Fibroblast of the conjunctiva (primary cell): ENCODE measurements at places on chromosomes 6 and 20.

DNA sequence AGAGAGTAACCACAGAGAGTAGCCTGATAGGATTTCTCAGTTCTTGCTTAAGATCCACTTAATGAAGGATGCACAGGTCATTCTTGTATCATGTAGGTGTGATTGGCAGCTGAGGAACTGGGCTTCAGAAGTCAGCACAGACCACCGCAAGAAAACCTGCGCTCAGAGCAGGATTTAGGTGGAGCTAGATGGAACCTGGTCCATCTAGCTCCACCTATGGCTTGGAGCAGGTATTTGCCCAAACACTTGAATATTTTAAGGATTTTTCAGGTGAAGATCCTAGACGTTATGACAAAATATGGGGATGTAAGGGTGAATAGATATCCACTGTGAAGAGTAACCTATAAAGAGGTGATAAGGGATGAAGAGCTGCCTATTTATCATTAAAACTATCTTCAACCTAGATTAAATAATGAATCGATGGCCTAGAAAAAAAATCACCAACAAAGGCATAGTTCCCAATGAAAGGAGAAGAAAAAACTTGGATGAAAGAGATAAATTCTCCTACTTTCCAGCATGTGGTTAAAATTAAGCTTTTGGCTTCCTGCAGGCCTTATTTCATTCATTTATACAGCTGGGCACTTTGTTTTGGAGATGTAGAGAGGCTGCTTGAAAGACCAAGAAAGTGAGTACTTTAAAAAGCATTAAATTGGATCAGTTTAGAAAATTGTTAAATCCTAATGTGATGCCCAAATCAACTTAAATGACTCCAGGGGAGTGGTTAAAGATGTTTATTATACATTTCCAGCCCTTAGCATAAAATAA, 778.4 kb upstream of the GJE1 start:
- peak; percentile 12 for DNase-seq

GRCh38 chr6:43910638-43911353, 140.8 kb downstream of the VEGFA start:
- DNase-seq = peak; percentile 93

DNA sequence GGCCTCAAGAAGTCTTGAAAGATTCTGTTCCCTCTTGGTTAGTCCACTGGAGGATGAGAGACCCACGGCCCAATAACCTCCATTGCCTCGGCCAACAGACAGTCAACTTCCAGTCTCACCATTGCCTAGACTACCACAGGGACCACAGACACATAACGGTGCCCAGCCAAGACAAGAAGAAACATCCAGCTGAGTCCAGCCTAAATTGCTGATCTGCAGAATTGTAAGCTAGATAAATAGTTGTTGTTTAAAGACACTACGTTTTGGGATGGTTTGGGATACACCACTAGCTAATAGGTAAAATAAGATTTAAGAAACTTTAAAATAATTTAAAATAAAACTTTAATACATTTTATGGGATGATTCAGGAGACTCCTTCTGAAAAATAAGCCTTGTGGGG, 324.7 kb upstream of the JAG1 start:
- no peak for DNase-seq

GRCh38 chr20:11965602-11966001, 47.9 kb downstream of the BTBD3 start:
- DNase-seq = no peak

- no peak for DNase-seq
Measured at GRCh38 chr20:62860391-62860923, 1.2 kb downstream of the TCFL5 start.

GRCh38 chr6:138487102-138487604, 12.1 kb downstream of the NHSL1 start:
- DNase-seq = no peak

DNA sequence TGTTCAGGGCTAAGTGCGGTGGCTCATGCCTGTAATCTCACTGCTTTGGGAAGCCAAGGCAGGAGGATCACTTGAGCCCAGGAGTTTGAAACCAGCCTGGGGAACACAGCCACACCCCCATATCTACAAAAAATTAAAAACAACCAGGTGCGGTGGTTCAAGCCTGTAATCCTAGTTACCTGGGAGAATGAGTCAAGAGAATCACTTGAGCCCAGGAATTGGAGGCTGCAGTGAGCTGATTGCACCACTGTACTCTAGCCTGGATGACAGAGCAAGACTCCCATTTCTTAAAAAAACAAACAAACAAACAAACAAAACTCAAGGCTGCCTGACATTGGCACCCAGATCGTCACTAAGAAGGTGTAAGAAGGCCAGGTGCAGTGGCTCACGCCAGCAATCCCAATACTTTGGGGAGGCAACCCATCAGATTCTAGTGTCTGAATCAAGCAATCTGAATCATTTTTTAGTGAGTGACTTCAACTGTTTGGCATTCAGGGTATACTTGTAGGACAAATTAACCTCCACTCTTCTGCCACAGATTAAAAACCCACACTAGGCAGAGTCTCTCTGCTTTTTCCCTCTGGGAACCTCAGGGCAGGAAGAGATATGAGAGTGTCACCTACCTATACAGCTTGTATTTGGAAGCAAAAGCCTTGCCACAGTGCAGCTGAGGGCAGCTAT, 6.1 kb downstream of the PLAGL2 start:
- no peak for DNase-seq

GRCh38 chr6:40112350-40112749, 178.1 kb upstream of the MOCS1 start:
- DNase-seq = no peak

- DNase-seq = peak; percentile 49
Measured at GRCh38 chr20:51326201-51326819, 216.2 kb downstream of the NFATC2 start.

- DNase-seq = no peak
Measured at GRCh38 chr6:158158123-158158522, 9.9 kb downstream of the SERAC1 start.

DNA sequence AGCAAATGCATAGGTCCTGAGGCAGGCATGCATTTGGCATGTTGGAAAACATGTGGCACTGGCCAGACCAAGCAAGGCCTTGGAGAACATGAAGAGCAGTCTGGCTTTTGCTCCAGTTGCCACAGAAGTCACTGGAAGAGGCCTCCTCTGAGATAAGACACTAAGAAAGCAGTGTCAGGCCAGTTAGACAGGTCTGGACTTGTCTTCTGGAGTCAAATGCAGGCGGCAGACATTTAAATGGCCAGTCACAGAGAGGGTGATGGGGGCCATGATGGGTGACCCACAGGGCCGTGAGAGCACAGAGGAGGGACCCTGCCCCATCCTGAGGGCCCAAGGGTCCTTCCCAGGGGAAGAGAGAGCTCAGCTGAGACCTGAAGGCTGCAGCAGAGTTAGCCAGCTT, 26.7 kb upstream of the ADA start:
- no peak for DNase-seq

- DNase-seq = no peak
Measured at GRCh38 chr6:10838794-10839333, 525 bp upstream of the MAK start.

DNA sequence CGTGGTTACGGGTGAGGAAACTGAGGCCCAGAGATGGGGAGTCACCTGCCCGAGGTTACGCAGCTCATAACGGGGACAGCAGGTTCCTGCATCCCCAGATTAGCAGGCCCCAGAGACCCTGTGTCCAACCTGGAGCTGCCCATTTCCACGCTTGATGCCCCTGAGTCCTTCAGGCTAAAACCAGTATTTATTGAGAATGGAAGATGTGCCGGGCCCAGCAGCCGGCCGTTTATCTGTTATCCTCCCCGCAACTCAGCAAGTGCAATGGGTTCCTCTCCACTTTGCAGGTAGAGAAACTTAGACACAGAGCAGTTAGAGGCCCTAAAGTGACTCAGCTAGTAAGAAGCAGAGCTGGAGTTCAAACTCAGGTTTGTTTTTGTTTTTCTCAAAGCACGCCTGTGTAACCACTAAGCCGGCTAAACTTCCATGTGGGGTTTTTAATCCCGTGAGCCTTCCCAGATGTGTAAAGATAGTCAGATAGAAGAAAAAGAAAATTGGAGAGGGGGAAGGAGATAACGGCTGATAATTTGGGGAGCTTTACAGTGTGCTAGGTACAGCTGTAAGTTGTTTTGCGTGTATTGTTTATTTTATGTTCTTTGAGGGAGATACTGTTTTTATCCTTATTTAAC, 775 bp downstream of the PFDN4 start:
- DNase-seq = no peak

DNA sequence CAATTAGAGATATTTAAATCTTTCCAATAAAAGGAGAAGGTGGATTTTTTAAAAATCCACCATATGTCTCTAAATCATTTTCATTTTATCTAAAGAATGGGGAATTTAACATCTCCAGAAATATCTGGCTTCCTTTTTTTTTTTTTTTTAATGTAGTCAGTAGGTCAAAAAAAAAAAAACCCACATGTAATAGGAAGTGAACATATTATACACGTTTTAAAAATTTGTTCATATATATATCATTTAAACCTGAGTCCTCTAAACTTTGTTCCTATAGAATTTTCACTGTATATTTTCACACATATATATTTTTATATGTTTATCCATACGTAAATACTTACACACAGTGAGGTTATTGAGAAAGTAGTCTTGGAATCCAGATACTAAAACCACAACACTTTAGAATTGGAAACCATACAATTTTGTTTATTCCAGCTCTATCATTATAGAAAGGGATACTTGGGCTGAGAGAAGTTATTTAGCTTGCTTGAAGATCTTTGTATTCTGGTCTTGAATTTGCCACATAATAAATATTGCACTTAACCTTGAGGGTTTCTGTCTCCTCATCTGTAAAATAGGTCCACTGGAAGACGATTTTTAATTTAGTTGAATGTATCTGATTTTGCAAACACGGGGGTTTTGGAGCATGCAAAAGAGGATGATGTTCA, 62.1 kb upstream of the ZNF217 start:
- no peak for DNase-seq

DNA sequence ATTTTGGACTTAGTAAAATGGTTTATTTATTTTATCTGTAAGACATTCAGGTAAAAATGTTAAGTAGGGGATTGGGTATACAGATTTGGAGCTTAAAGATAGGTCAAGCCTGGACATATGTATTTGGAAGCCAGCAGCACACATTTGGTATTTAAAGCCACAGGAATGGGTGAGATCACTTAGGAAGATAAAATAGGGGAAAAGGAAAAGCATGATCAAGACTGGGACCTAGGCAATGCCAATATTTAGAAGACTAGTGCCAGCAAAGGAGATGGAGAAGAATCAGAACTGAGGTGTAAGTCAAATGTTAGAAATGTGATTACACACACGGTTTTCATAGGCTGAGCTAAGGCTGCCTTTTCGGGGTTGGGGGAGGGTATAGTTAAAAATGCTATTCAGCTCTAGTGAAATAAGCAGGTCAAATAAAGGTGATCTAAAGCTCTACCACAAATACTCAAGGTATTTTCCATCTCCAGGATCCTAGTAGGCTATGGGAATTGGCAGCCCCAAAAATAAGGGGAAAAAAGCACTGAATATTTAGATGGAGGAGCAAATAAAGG, 20.6 kb downstream of the SLC2A12 start:
- no peak for DNase-seq

DNA sequence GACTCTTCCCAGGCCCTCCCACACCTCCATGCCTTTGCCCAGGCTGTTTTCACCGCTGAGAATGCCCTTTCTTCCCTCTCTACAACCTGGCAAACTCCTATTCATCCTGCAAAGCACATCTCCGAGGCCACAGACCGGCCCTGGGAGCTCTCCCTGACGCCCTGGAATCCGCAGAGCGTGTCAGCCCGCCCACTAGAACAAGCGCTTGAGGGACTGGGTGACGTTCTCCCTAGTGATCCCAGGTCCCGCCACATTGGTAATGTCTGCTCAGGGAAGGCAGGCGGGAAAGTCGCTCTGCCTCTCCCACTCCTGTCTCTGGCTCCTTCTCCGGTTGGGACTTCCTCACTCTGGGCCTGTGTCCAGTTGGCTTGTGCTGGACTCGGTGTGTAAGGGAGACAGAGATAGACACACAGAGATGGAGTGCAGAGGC, 61.6 kb downstream of the SRC start:
- no peak for DNase-seq

DNA sequence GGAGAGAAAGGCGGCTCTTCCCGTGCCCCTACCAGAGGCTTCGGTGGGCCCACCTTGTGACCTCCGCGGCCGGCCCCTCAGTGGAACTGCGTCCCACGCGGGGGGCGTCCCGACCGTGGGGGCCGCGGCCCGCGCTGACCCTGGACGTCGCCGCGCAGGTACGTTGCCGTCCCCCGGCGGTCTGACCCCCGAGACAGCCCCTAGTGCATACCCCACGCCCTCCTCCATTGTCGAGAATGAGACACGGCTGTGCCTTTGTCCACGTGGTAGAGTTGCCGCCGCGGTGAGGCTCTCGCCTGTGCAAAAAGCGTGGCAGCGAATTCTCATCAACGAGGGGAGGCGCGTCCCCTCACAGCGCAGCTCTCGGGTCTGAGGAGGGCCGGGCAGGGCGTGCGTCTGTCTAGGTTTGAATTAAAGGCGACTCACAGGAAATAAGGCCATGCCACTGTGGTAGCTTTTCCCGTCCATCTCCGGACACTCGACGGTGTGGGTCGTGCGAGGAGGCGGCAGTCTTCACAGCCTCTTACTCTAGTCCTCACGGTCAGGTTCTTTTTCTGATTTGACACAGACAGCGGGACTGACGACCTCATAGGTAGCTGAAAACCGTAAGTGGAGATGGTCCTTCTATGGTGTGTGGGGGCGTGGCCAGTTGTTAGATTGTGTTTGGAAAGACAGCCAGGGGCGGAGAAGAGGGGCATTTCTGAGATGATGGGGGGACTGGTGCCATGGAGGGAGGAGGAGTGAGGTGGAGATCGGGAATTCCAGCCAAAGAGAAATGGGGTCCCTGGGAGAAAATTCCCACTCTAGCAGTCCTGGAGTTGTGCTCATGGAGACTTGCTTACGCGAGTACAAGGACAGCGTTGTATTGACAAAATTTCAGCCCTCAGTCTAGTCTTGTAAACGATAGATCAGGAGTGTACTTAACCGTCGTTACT, 580 bp downstream of the NXT1 start:
- no peak for DNase-seq

DNA sequence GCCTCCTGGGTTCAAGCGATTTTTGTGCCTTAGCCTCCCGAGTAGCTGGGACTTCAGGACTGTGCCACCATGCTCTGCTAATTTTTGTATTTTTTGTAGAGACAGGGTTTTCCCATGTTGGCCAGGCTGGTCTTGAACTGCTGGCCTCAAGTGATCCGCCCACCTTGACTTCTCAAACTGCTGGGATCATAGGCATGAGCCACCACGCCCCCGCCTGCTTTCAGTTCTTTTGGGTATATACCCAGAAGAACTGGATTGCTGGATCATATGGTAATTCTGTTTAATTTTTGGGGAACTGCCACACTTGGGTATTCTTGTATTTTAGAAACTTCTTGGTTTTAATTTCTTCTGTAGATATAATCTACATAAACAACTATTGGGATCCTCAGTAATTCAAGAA, 17.0 kb downstream of the CDS2 start:
- no peak for DNase-seq

DNA sequence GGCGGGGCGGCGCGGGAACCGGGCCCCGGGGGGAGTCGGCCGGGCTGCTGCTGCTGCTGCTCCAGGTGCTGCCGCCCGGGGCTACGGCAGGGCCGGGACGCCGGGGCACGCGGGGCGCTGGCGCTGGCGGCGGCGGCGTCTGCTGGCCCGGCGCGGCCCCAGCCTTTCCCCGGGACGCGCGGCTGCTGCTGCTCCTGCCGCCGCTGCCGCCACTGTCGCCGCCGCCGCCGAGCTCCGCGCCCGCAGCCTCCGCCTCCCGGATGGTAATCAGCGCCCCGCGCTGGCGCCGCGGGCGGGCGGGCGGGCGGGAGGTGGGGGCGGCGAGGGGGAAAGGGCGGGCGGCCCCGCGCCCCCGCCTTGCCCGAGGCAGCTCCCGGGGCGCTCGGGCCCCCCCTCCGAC, 306 bp downstream of the EBF4 start:
- DNase-seq = no peak
